ENCODE measurements at places on chromosomes 1 and 21.

DNA sequence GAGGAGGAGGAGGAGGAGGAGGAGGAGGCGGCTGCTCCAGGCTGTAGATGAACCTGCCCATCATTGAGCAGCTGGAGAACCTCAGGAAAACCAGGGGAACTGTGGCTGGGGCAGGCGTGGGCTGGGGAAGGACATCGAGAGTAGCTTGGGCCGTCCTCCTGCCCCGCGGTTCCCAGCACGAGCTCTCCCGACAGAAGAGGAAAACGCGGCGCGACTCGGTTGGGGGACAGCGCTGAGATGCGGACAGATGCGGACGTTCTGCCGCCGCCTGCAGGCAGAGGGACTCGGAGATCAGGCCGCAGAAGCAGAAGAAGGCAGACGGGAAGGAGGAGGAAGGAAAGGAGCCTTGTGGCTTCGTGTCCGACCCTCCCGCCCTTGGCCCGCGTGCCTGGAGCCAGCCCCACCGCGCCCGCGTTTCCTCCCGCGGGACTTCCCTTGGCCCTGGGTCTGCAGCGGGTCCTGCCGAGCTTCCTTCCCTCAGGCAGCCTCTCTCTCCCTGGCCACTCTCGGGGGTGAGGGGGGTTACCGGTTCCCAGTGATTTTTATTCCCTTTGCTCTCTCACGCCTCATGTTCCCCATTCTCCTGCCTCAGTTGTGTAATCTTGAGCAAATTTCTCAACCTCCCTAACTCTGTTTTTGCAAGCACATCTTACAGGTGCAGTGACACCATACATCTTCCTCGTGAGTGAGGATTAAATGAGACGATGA lies 1.7 kb upstream of the TNFRSF9 start:
- peak; percentile 53 for DNase-seq

DNA sequence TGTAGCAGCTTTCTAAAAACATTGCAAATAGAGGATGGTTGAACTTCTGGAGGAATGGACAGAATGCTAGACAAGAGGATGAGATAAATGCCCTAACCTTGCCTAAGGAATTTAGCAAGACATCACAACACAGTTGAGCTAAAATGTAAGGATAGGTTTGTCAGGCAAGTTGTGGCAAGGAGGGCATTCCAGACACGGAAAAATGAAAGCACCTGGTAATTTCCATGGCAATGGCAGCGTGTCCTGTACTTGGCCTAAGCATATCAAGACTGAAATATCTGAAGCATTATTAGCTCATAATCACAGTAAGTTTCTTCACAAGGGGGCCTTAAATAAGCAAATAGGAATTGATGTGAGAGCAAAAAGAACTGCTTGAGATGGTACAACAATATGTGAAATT lies 105.1 kb upstream of the USP25 start:
- DNase-seq = no peak

DNA sequence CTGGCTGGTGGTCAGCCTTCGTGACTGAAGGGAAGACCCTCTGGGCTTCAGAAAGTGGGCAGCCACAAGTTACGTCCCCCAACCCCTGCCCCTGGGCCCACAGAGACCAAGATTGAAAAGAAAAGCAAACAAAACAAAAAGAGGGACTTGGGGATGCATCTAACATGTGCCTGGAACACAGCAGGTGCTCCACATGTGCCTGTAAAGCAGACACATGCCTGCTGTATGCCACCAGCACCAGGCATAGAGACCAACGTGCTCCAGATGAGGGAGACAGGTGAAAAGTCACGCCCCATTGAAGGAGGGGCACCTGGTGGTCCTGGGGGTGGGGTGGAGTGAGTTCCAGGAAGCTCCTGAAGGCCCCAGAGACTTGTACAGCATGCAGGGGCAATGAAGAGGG lies 11.9 kb downstream of the CDK18 start:
- DNase-seq = no peak

- DNase-seq = no peak
Measured at GRCh38 chr21:18931237-18931636, 527.7 kb upstream of the TMPRSS15 start.

- DNase-seq = no peak
Measured at GRCh38 chr1:175155473-175155856, 37.1 kb downstream of the KIAA0040 start.

DNA sequence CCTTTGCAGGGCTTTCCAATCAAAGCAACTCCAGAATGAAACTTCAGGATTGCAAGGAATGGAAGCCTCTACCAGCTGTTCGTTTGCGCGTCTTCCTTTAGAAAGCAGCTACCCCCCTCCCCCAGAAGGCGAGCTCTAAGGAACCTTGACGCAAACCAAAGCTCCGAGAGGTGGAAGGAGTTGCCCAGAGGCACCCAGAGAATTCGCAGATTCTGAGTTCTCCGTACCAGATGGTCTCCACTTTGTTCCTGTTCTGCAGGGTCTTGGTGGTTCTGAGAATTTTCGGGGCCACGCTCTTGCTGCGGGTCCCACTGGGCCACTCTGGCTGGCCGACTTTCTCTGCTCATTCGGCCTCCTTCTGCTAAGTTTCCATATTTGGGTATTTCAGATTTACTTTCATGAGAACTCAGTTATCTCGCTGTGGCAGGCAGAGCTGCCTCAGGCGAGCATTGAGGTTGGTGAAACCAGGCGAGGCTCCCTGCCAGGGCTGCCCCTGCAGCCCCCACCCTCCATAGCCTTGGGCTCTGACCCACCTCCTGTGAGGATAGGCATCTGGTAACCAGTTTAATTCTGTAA lies 801 bp downstream of the TRAF5 start:
- DNase-seq = peak; percentile 36

GRCh38 chr1:10539411-10540043 lies 64.8 kb downstream of the PEX14 start:
- no peak for DNase-seq

GRCh38 chr1:22465671-22466070 lies 14.0 kb downstream of the ZBTB40 start:
- no peak for DNase-seq

- no peak for DNase-seq
Measured at GRCh38 chr1:51963592-51964308, 26.8 kb downstream of the RAB3B start.

DNA sequence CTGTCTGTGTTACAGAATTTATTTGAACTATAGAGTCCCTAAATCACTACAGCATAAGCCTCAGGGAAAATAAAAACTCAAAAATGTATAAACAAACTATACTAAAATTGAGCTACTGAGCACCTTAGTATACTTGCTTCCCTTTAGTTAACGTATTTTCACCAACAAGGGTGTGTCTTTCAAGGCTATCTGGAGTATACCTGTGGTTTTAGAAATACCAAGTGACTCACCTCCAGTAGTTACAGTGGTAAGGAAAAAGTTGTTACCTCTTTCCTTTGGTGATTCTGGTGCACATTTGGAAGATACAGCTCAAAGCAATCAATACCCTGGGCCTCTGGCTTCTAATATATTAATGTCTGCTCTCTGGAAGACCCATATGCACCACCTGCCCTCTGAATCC lies 68.0 kb upstream of the C1orf105 start:
- no peak for DNase-seq

GRCh38 chr1:178947677-178947981 lies 76.8 kb upstream of the ANGPTL1 start:
- no peak for DNase-seq

DNA sequence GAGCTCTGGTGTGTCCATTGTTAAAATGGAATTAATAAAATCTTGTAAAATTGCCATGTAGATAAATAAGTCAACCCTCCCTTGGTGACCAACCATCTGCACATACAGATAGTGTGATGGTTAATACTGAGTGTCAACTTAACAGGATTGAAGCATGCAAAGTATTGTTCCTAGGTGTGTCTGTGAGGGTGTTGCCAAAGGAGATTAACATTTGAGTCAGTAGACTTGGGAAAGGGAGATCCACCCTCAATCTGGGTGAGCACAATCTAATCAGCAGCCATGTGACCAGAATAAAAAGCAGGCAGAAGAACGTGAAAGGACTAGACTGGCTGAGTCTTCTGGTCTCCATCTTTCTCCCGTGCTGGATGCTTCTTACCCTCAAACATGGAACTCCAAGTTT lies 174.8 kb downstream of the LTN1 start:
- no peak for DNase-seq

GRCh38 chr1:98021126-98021525 lies 100.3 kb upstream of the DPYD start:
- no peak for DNase-seq
